Globus pallidus (tissue), 1 donor: ENCODE measurements at places on chromosomes 7 and 10.

- no peak for DNase-seq
Measured at GRCh38 chr7:81801532-81801931, 31.7 kb upstream of the HGF start.

DNA sequence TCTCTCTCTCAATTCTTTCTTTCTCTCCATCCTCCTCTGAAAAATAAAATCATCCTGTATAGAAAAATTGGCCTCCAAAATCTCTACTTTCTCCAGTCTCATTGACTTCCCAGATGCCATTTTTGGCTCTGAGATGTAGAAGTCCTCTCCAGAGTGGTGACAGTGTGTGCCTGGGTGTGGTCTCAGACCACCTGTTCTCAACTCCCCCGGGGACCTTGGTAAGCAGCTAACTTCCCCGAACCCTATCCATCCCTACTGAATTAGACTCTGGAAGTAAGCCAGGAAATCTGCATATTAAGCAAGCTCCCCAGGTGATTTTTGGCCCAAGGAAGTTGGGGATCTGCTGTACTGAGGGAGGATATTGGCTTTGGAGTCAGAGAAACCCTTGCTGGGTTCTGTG is 120.5 kb downstream of the WDR11 start:
- DNase-seq, result no peak

GRCh38 chr7:130655286-130655685 is 13.3 kb downstream of the COPG2 start:
- DNase-seq, result no peak

- no peak for DNase-seq
Measured at GRCh38 chr7:157565201-157565626, 228.4 kb downstream of the DNAJB6 start.

DNA sequence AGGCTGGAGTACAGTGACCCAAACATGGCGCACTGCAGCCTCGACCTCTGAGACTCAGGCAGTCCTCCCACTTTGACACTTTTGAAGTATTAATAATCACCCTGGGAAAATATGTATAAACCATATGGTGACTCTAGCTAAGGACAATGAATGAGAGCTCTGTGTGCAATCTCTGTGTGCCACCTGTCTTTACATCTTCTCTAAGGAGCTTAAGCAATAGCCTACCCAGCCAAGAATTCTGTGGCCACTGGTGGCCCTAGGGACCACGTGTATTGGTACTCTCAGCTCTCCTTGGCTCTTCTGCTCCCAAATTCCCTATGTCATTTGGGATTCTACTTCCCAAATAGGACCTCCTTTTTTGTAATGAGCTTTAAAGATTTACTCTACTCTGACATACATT is 23.7 kb downstream of the FGF8 start:
- no peak for DNase-seq

- no peak for DNase-seq
Measured at GRCh38 chr10:78721231-78721630, 347.5 kb upstream of the ZMIZ1 start.

DNA sequence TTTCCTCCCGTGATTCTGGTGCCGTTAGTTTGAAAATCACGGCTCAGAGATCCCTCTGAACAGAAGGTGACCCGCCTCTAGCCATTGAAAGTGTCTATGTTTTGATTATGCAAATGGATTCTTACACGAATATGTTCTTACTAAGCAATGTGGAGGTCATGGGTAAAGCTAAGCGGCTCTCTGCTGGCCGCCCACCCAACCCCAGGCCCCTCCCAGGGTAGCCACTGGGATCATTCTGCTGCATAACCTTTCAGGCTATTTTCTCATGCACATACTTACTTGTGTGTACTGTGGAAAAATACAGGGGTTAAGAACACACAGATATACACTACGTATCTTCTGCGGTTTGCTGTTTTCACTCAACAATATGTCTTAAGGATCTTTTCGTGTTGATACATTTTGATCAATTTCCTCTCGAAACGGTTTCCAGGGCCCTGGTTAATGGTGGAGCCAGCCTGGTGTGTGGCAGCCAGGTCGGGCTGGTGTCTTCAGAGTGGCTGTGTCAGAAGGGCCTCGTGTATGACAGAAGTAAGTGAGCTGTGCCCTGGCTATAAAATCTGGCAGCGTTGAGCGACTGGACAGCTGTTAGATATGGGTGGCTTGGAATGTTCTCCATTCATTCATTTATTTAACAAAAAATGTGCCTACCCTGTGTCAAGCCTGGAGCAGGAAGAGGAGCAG is 29.9 kb downstream of the ZNF783 start:
- DNase-seq, result no peak

- DNase-seq, result no peak
Measured at GRCh38 chr7:35185908-35186731, 67.8 kb downstream of the TBX20 start.

GRCh38 chr10:21813946-21814345 is 189.6 kb downstream of the DNAJC1 start:
- DNase-seq, result no peak

- DNase-seq, result no peak
Measured at GRCh38 chr10:11604865-11605650, 6.4 kb downstream of the USP6NL start.

GRCh38 chr10:79430936-79431335 is 14.5 kb downstream of the ZCCHC24 start:
- no peak for DNase-seq

DNA sequence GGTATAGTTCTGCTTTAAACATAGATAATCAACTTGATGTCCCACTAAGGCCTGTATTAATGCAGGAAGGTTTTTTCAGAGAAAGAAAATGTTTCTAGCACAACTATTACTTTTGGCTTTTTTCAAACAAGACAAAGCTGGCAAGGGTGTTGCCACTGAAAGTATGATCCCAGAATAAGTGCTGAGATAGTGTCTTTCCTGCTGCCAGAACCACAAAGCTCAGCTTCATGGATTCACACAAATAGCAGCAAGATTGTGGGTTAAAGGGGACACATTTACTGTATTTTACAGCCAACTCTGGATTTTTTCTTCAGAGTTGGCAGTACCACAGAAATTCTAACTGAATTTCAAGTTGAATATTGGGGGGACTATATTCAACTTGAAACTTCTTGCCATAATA is 4.3 kb downstream of the NCOA4 start:
- DNase-seq, result no peak

- DNase-seq, result no peak
Measured at GRCh38 chr7:1150400-1151002, 9.5 kb downstream of the ZFAND2A start.

- no peak for DNase-seq
Measured at GRCh38 chr7:150746921-150747320, 9.7 kb downstream of the GIMAP5 start.

- DNase-seq, result no peak
Measured at GRCh38 chr10:79286318-79286951, 60.8 kb upstream of the PPIF start.

GRCh38 chr7:98877146-98877545 is 1.2 kb upstream of the TRRAP start:
- DNase-seq, result no peak

- peak; percentile 45 for DNase-seq
Measured at GRCh38 chr7:102044984-102045673, 227.7 kb downstream of the CUX1 start.

DNA sequence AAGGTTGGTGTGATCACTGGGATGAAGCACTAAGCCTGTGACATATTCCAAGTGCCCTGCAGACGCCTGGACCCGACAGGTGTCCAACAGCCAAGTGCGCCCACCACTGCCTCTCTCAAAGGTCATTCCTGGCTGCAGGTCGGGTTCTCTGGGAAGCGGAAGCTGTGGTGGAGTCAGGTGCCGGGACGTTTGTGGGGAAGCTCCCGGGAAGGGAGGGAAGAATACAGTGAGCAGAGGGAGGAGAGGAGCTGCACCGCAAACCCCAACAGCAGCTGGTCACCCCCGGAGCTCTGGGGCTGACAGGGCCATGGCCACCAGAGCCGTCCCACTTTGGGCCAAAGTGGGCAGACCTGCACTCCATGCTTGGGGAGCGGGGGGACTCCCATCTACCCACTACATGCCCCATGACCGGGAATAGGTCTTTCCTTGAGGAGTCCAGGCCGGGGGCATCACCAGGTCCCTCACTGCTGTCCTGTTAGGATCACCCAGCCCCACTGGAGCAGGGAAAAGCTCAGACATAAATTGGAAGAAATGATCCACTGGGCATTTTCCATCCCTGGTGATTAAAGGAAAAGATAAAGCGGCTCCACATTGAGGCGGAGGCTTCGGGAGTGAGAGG is 84.5 kb upstream of the PPP2R2D start:
- DNase-seq, result no peak

- no peak for DNase-seq
Measured at GRCh38 chr7:34430456-34430855, 227.6 kb upstream of the NPSR1 start.

DNA sequence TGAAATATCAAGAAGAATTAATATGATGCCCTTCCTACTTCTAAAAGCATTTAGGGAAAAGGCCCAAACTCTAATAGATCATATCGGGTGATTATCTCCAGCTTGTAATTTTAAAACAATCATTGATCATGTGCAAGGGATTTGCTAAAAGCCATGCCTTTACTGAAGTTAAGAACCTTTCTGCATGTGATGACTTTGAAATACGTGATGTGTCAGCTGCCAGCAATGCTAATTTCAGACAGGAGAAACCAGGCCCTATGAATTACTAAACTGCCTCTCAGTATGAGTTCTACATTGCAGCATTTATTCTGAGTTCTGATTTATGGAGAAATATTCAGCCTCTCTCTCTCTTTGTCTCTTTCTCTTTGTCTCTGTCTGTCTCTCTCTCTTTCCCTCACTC is 203.6 kb upstream of the AKR1E2 start:
- no peak for DNase-seq

DNA sequence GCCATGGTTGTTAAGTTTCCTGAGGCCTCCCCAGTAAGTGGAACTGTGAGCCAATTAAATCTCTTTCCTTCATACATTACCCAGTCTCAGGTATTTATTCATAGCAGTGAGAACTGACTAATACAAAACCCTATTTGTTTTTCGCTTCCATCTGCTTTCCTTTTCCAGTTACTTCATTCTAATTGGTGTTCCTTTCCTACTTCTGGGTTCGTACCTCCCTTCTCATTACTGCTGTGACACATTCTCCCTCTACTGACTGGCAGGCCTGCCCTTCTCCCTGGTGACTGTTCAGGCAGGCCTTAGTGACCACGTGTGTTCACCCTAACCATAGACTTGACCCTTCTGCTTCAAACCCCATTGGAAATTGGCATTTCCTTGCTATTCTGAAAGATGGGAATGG is 37.7 kb downstream of the MTURN start:
- peak; percentile 38 for DNase-seq

DNA sequence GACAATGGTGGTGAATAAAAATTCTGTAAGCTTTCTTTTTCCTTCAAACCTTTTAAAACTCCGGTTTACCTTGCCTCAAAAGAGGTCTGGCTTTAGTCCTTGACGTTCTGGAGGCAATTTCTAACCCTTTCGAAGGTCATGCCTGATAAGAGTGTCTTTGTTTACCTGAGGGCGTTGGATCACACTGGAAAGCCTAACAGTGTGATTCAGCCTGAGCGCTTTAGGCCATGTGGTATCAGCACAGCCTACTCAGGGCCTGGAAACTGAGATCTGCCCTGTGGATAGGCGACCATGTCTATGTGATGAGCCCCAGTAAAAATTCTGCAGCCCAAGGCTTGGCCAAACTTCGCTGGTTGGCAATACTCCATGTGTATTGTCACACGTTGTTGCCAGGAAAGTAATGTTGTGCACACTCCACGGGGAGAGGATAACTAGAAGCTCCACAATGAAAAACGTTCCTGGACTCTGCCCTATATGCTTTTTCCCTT is 10.7 kb downstream of the CCDC6 start:
- DNase-seq, result no peak

DNA sequence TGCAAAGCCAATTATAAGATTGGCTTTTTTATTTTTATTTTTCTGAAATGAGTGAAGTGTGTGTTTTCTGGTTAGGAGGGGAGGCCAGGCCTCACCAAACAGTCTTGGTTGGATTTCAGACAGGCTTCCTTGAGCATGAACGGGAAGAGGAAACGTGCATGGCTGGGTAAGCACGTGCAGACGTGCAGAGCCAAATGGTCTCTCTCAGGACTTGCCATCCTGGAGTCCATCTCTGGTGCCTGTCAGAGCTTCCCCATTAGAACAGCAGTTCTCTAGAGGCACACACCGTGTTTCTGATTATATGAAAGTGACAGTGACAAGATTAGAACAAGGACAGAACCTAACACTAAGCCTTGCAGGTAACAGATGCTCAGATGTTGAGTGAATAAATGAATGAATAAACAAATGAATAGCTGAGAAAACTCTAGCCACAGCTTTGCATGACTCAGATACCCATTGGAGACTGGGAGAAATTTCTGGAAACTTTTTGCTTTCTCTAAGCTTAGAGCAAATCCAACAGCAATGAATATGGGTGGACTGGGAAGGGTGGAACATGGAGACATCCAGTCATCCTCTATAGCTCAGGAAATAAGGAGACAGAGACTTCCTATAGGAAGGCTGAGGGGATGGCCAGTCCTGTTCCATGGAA is 11.8 kb upstream of the CALD1 start:
- DNase-seq, result no peak

DNA sequence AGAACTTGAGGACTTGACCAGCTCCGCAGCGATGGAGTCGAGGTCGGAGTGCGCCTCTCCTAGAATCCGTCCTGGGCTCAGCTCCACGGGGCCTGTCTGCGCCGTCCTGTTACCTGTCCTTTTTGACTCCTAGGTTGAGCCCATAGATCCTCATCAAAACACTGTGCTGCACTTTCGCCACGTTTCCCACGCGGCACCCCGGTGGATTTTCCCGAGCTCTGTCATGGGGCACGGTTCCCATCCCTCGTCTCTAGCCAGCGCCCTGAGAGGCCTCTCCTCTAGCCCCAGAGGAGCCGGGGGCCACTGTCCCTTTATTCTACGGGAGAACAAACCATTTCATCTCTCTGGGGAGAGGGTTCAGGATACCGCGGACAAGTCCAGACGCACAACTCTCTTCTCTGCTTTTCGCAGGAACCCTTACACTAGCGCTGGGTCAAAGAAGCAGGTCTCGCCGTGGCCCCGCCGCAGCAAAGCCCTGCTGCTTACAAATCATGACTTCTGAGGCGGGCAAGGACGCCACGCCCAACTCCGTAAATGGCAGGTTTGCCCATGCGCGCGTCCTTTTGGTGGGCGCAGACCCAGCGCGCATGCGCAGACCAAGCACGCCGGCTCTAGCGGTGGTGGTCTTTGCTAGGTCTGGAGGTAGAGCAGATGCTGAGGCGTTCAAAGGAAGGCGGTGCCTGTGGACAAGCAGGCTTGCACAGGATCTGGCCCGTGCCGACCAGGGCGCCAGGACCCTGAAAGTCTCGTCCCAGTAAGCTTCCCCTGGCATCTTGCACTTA is 10.3 kb upstream of the ANKRD7 start:
- DNase-seq, result peak; percentile 68

DNA sequence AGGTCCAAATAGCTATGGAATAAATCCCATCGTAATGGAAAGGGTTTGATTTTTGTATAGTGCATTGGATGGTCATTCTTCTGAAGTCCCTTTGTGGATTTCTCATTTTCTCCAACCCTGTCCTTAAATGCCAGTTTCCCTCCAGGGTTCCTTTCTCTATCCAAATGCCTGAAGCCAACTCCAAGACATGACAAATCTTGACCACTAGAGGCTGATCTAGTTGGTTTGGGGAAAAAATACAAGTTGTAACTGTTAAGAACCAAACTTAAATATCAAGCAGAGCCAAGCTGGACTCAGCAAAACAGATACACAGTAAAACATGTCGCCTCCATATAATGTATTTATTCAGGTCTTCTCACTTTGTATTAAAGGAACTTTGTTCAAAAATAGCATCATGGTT is 28.7 kb downstream of the FRMD4A start:
- DNase-seq, result no peak

- no peak for DNase-seq
Measured at GRCh38 chr7:1093502-1093843, 5.6 kb downstream of the GPER1 start.

- no peak for DNase-seq
Measured at GRCh38 chr7:13988731-13989125, 738 bp downstream of the ETV1 start.
